ENCODE measurements at places on chromosomes 2 and 18.
A peak's percentile ranks its signal among the peaks of the same experiment; 100 is the strongest.

DNA sequence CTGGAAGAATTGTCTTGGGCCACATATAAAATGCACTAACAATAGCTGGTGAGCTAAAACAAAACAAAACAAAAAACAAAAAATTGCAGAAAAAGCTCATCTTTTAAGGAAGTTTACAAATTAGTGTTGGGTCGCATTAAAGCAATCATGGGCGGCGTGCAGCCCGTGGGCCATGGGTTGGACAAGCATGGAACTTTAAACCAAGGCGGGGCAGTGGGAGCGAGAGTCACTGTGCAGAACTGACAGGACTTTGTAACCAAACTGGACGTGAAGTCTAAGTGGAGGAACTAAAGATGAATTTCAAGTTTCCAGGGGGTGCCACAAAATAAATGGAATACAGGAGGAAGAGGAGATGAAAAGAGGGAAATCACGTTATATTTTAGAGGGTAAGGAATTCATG is 80.7 kb downstream of the PSMG2 start:
- DNase-seq, result no peak

- DNase-seq, result no peak
These were observed 294.0 kb downstream of the DSC3 start for GRCh38 chr18:30748541-30748940.

DNA sequence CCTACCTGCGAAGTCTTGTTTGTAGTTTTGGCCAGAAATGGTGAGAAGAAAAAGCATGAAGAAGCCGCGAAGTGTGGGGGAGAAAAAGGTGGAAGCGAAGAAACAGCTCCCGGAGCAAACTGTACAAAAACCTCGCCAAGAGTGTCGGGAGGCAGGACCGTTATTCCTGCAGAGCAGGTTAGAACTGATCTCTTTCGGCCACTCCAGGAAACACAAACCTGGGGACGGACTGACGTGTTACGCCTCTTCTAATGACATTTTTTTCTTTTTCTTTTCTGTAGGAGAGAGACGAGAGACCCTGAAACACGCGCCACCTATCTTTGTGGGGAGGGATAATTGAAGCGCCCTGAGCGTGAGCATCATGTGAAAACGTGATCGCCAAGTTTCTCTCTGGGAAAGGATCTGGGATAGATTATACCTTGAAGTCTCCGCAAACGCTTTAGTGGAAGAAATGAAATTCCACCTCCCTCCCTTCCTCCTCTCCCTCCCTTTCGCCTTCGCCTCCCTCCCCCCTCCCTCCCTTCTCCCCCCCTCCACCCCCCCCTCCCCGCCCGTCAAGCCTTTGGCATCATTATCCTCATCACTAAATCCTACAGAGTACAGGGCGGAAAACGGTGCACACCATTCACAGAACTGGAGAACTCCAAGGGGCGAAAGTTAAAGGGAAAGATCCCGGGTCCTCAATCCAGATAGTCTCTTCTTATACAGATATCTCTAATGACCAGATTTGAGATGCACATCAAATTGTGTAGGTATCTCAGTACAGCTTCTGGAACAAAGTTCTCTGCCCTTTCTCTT is at the start of gene ZEB2:
Gene ZEB2, minus strand, starts transcription at position 186 of the 798 bp plus-strand sequence. CDS start 2,769 bp downstream, outside the sequence.
- DNase-seq, result no peak

GRCh38 chr2:162113776-162114168 is 38.3 kb downstream of the GCG start:
- no peak for DNase-seq

- DNase-seq, result no peak
These were observed 219.8 kb downstream of the SH3BP4 start for GRCh38 chr2:235171550-235172031.

- no peak for DNase-seq
These were observed 86.5 kb downstream of the MEIS1 start for GRCh38 chr2:66521291-66521922.

DNA sequence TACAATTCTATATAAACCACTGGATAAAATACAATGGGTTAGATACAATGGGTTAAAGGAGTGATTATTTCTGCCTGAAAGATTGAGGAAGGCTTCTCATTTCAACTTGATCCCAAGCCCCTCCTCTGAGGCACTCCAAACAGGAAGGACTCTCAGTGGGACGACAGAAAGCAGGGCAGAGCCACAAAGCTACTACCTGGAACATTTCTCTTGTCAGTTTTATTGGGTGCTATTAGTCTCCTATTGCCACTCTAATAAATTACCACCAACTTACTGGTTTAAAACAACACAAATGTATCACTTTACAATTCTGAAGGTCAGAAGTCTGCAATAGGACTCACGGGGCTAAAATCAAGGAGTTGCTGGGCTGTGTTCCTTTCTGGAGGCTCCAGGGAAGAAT is 146.7 kb downstream of the MREG start:
- DNase-seq, result no peak

- DNase-seq, result peak; percentile 86
These were observed 997 bp upstream of the TGIF1 start for GRCh38 chr18:3448838-3449511.

DNA sequence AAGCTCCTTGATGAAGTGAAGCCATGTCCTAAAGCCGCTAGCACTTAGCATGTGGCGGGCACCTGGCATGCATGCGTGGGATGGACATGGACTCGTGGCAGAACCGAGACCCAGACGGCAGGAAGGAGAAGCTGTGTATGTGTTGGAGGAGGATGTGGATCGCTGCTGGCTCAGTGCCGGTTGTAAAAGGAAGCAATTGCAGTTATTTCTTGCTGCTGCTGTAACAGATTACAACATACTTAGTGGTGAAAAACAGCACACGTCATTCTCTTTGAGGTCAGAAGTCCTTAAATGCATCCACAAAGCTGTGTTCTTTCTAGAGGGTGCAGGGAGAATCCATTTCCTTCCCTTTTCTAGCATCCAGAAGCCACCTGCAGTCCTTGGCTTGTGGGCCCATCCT is 74.6 kb downstream of the AGAP1 start:
- no peak for DNase-seq

- DNase-seq, result no peak
These were observed 550.2 kb upstream of the LINC00305 start for GRCh38 chr18:64699081-64699480.

GRCh38 chr2:72864500-72864899 is 22.7 kb upstream of the SPR start:
- no peak for DNase-seq

GRCh38 chr2:99707592-99707991 is 217.8 kb upstream of the REV1 start:
- DNase-seq, result no peak

DNA sequence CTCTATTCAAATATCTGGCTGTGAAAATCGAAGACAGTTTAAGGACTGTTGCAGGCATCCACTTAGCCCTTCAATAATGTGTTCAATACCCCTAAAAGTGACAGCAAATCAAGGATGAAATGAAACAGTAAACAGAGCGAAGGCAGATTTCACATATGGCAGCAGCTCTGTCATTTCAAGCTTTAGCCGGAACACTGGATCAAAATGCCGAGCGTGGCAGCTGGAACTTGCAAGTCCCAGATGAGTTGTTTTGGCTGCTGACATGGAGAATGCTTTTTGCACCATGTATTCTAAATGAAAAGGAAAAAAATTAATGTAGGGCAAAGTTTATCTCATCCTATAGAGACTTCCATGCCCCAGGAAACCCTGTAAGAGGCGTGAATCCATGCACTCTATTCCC is 18.0 kb downstream of the LRRC30 start:
- DNase-seq, result no peak

- DNase-seq, result peak; percentile 10
These were observed 95.3 kb upstream of the FAM110C start for GRCh38 chr2:141611-142010.

DNA sequence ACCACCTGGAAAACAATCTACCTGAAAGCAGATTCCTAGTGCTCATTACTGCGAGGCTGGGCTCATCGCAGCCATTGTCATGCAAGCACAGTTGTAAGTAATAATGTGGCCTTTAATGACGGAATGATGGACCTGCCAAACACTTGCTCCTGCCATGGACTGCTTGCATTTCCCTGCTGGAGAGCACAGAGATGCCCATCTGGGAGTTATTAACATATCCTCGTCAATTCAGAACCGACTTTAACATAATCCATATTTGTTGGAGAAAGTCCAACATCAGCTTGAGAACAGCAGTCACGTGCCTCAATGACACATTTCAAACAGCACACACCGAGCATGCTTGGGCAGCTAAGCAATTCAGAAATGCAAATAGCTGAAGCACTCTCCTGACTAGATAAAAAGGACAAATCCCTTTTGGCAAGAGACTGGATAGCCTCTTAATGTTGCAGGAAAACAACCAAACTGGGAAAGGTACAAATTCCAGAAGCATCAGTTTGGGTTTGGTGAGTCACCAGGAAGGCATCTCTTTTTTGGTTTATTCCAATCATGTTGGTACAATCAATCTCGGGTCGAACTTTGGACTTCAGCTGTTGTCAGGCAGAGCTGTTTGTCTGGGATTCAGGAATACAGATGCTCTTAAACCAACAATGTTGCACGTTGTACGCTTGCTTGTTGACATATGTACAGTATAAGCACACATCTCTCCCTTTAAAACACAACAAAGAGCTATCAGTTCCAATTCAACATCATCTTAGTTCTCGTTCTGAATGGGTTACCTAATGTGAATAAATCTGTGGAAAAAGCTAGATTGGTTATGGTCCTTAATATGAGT is 395.8 kb downstream of the LNPK start:
- no peak for DNase-seq

GRCh38 chr2:99982744-99983143 is 159.6 kb downstream of the AFF3 start:
- DNase-seq, result no peak

GRCh38 chr2:105087273-105087672 is 49.4 kb downstream of the MRPS9 start:
- DNase-seq, result no peak

- no peak for DNase-seq
These were observed 82.8 kb upstream of the ATP8B1 start for GRCh38 chr18:57885931-57886330.

DNA sequence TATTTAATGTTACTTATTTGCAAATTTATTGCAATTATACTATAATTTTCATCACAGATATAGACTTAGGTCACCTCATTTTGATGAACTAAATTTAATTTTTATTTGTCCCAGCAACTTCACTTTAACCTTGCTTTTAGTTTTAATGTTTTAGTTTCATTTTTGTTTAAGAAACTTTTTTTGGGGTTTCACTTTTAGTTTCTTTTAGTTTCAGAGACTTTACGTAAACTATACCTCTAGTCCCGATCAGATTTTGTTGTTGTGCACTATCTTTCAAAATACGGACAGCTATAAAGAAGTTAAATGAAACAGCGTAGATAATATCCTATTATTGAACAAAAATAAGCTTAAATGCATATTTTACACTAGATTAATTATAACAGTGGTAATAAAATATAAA is 460.5 kb downstream of the ERBB4 start:
- DNase-seq, result no peak

GRCh38 chr2:45014831-45015230 is 5.6 kb upstream of the SIX2 start:
- no peak for DNase-seq

GRCh38 chr2:108325756-108326155 is 37.1 kb downstream of the SULT1C2 start:
- DNase-seq, result no peak

DNA sequence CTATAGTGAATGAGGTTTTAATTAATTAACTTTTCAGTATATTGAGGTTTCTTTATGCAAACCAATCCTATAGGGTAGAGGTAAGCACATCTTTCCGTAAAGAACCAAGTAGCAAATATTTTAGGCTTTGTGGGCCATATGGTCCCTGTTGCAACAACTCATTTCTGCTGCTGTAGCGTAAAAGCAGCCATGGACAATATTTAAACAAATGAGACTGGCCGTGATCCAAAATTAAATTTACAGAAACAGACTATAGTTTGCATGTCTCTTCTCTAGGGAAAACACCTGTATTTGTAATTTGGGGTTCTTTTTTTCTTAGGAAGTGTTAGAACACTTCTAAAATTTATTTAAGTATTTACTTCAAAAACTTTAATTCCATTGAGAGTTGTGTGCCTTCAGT is 104.3 kb downstream of the KYNU start:
- DNase-seq, result no peak

DNA sequence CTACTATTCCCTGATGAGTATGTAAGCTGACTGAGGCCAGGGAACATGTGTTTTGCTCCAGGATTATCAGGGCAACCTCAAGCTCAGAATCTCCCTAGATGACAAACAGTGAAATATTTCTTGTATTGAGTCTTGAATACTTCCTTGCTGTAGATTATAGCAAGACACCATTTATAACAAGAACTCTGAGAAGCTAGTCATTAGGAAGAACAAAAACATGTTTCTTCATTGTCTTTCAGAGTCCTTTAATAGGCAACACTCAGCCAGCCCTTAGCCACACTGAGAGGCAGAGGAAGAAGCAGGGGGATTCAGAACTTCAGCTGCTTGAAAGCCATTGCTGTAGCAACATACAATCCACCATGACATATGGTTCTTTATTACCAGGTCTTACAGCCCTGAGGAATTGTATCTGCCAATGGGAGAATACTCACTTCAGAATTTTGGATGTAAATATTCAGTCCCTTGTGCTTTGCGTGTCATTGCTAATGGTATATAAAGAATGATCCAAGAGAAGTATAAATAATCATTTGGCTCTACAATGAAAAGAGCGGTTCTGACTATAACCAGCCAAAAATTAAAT is 117.5 kb upstream of the NCKAP5 start:
- no peak for DNase-seq

GRCh38 chr2:241794250-241794823 is 14.7 kb upstream of the NEU4 start:
- no peak for DNase-seq

DNA sequence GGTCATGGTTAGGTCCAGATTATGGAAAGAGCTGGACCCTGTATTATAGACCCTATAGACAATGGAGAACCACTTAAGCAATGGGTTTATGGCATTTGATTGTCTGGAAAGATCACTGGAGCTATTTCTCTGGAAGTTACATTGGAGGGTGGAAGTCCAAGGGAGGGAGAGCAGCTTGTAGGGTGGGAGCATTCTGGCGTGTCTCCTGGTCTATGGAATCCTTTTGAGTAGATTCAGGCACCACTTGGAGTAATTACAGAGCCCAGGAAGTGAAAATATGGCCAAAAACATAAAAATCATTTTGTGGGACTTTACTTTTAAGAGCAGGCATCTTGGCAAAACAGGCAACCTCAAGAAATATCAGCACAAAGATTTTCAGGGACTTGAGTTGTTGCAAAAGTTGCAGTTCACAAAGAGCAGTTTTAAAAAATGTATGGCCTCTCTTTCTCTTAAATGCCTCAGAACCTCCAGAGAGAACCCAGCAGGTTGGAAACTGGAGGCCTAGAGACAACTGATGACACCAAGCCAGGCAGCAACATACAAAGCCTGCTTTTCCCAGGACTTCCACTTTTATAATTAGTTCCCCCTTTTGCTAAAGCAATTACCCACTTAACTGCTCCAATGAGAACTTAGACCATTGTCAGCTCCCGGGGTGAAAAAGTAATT is 331.0 kb downstream of the MYCN start:
- no peak for DNase-seq

DNA sequence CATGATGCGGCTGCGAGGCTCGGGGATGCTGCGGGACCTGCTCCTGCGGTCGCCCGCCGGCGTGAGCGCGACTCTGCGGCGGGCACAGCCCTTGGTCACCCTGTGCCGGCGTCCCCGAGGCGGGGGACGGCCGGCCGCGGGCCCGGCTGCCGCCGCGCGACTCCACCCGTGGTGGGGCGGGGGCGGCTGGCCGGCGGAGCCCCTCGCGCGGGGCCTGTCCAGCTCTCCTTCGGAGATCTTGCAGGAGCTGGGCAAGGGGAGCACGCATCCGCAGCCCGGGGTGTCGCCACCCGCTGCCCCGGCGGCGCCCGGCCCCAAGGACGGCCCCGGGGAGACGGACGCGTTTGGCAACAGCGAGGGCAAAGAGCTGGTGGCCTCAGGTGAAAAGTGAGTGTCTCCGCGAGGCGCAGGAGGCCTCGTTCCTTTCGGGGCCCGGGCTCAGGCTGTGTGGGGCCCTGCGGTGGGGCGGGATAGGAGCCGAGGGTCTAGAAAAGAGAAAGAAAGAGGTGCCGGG is 520 bp downstream of the GLS start:
- DNase-seq, result no peak

Measured in prostate gland (tissue), 2 donors.